ENCODE measurements at places on chromosomes 13 and 19.

GRCh38 chr19:36215276-36216123 is 594 bp downstream of the ZNF146 start:
- no peak for DNase-seq

DNA sequence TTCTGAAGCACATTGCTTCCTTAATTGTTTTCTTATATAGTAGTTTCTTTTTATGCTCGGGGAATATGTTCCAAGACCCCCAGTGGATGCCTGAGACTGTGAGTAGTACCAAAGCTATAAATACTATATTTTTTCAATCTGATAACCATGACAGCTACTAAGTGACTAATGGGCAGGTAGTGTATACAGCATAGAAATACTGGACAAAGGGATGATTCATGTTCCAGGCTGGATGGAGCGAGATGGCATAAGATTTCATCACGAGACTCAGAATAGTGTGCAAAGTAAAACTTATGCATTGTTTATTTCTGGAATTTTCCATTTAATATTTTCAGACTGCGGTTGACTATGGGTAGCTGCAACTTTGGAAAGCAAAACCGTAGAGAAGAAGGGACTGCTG is 47.9 kb upstream of the OLFM4 start:
- DNase-seq = no peak

- DNase-seq = peak; percentile 52
Measured at GRCh38 chr19:3117716-3118115, 18.1 kb upstream of the GNA15 start.

- peak; percentile 71 for DNase-seq
Measured at GRCh38 chr19:7917267-7918061, 2.7 kb upstream of the SNAPC2 start.

DNA sequence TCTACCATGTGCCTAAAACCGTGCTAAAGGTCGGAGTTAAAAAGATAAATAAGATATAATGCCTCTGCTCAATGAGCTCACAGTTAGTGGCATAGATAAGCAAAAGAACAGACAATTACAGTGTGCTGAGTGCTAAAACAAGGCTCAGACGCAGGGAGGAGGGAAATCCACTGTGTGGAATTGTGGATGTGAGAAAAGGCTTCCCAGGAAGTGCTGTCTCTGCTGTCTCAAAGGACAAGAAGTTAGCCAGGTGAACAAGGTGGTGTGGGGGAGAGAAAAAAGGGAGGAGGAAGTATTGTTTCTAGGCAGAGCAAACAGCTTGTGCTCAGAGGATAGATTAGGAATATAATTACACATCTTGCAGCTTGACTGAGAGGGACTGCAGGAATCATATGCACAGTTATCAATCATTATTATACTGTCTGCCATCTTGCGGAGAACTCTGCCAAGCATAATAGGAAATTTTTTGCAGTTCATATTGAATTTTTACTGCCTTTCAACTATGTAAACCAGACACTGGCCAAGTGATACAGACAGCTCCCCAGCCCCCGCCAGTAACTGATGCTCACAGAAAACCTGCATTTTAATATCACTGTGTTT is 9.3 kb downstream of the C13orf42 start:
- no peak for DNase-seq

- no peak for DNase-seq
Measured at GRCh38 chr13:40992678-40993518, 26.2 kb downstream of the ELF1 start.

DNA sequence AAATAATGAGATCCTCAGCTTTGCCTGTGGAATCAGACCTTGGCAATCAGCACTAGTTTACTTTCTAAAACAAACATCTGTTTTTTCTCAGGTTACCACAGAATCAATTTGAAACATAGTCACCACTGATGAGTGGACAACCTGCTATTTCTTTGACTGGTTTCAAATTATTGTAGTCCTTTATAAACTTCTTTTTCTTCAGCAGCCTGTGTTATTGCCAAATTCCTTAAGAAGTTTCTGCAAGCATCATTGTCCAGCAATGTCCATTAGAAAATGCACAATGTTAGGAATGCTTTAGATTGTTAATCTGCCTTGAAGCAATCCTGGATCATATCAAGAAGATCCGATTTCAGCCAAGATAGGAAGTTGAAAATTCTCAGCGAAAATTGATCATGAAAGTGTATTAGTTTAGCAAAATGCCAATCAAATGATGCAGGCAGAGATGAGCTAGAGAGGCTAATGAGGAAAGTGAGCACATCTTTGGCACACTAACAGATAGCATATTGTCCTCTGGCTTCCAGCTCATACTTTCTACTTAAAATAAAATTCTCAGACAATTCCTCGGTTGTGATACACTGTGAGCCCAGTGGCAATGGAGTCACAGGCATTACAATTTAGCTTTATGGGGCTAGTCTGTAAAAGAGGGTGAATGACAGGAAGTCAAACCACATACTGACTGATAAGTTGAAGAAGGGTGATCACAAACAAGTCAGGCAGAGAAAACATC is 270.6 kb downstream of the SLITRK6 start:
- no peak for DNase-seq

- no peak for DNase-seq
Measured at GRCh38 chr13:80362481-80362880, 21.6 kb upstream of the SPRY2 start.

DNA sequence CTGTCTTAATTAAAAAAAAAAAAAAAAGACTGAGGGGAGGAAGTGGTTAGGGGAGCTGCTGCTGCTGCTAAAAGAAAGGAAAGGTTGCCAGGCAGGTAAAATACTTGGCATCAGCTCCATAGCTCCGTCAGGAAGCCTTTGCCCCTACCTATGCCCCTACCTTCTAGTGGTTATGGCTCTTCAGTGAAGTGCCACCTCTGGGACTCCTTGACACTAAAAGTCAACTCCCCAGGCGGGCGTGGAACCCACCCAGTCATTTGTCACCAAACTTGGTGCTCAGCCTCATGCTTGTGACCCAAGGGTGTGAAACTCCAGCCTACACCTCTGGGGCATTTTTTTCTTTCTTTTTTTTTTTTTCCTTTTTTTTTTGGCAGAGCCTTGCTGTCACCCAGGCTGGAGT is 4.9 kb upstream of the NECTIN2 start:
- DNase-seq = no peak

- DNase-seq = no peak
Measured at GRCh38 chr19:56597696-56598095, 2.6 kb downstream of the ZNF71 start.

DNA sequence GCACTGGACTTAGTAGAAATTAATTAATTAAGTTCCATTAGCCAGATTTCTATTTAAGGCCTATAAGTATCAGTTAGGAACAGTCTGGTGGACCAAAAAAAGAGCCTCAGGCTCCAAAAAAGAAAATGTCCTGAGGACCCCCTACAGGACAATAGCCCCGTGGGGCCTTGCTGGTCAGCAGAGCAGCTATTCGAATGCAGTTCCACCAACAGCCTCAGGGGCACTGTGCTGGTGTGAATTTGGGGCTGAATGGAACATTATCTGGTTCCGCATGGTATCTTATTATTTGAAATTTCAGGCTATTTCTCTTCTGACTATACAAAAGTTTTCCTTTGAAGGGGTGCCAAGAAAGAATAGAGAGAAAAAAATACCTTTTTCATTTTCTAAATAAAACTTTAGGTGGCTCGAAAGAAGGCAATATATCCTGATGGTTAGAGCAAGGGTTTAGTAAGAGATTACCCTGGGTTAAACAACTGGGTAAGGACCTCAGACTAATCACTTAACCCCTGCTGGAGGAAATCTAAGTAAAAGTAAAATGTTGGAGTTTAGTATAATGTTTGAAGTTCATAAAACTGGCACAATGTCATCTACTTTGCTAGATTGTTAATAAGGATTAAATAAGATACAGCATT is 147.2 kb downstream of the MIPEP start:
- DNase-seq = no peak

DNA sequence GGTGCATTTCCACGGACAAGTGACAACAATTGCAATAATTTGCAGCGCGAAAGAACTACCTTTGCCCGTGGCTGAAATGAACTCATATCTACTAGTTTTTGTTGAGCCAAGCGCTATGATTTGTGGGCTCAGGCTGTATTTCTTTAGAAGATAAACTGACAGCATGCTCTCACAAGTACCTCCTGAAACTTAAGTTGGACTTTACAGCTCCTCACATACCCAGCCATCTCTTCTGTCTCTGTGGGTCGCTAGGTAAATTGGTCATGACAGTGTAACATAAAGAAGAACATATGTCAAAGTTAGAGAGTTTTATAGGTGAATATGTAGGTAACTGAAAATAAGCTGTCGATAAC is 839 bp downstream of the COG6 start:
- no peak for DNase-seq

DNA sequence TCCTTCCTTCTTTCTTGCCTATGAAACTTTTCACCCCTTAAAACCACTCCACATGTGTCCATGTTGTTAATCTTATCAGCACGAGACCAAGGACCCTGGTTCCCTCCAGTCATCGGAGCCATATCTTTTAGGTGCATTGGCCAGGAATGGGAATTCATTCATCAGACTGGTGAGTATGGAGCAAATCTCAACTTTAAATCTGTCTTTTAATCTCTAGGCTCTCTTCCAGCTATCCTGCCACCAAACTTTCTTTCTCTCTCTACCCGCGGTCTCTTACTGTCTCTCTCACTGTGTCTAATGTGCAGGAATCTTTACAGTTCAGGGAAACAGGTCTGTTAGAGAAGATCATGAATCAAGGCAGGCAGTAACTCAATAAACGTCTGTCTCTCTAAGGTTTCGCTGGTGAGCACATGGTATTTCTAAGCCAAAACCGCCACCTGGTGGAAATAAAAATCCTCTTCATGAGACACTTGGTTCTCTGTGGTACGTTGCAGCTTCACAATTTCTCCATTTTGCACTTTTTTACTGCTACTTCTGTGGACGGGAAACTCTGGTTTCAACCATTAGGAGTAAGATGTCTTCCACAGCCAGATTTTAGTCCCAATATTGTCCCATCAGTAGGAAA is 16.1 kb downstream of the LGALS16 start:
- no peak for DNase-seq

- no peak for DNase-seq
Measured at GRCh38 chr19:35986111-35986510, 8.9 kb upstream of the SDHAF1 start.

DNA sequence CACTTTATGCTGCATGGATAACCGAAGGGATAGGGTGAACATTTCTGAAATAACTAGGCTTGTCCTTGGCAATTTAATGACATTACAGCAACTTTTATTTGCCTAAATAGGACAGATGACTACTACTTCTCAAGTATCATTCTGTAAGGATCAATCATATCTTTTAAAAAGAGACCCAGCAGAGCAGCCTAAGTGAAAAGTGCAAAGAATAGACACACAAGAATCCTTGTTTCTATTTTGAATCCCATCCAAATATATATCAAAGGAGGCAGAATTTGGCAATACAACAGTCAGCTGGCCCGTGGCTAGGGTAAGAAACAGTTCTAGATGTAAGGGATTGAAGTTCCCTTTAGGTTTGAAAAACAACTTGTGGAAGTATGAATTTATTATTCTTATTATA is 6.9 kb downstream of the THSD1 start:
- no peak for DNase-seq

DNA sequence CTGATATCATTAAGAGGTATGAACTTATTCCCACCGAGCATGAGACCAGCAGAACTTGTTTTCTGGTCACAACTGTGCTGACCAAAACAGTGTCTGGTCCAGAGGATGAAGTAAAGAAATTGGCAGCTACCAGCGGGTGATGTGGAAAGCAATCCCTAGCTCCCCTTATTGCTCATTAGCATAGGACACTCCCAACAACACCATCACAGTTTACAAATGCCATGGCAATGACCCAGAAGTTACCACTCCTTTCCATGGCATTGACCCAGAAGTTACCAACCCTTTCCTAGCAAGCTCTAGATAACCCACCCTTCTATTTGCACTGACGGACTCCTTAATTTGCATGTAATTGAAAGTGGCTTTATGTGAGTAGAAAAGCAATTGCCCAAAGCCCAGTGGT is 1856.1 kb downstream of the OLFM4 start:
- no peak for DNase-seq

- DNase-seq = no peak
Measured at GRCh38 chr13:107421028-107421427, 794.3 kb downstream of the LIG4 start.

DNA sequence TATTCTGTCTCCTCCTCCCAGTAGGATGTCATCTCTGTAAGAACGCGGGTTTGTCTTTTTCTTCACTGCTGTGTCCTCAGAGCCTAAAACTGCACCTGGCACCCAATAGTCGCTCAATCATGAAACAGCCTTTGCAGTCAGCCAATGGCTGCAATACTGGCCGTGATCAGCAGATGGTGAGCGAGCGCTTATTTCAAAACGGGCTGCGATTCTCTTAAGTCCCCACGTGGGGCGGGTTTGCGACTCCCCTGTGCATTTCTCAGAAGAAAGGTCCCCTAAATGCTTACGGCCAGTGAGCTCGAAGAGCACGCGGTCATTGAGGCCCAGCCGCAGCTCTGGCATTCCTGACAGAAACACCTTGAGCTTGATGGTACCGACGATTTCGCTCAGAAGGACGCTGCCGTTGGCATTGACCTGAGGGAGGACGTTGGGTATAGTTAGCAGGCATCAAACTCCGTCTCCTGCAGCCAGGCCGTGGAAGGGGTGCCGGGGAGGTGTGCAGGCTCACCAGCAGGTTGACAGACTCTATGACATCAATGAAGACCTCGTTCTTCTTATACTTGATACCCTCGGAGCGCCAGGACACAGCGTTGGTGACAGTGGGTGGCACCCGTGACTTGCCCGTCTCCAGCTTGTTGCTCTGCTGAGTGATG is 6.0 kb downstream of the AP1M2 start:
- peak; percentile 85 for DNase-seq

- peak; percentile 82 for DNase-seq
Measured at GRCh38 chr19:48489608-48490216, 20.5 kb downstream of the CYTH2 start.

Data from right lobe of liver (tissue), 6 donors.